Left forelimb (tissue), 1 donor: ENCODE measurements at places on chromosomes 11 and 22.

GRCh38 chr11:88689548-88690240 is 352.2 kb upstream of the CTSC start:
- no peak for DNase-seq

- no peak for DNase-seq
Observed at GRCh38 chr22:25746012-25746373, 4.0 kb downstream of the MYO18B start.

GRCh38 chr22:50595189-50595588 is 5.4 kb upstream of the MAPK8IP2 start:
- DNase-seq = no peak

GRCh38 chr11:8231979-8232378 is 31.7 kb downstream of the LMO1 start:
- DNase-seq = no peak

DNA sequence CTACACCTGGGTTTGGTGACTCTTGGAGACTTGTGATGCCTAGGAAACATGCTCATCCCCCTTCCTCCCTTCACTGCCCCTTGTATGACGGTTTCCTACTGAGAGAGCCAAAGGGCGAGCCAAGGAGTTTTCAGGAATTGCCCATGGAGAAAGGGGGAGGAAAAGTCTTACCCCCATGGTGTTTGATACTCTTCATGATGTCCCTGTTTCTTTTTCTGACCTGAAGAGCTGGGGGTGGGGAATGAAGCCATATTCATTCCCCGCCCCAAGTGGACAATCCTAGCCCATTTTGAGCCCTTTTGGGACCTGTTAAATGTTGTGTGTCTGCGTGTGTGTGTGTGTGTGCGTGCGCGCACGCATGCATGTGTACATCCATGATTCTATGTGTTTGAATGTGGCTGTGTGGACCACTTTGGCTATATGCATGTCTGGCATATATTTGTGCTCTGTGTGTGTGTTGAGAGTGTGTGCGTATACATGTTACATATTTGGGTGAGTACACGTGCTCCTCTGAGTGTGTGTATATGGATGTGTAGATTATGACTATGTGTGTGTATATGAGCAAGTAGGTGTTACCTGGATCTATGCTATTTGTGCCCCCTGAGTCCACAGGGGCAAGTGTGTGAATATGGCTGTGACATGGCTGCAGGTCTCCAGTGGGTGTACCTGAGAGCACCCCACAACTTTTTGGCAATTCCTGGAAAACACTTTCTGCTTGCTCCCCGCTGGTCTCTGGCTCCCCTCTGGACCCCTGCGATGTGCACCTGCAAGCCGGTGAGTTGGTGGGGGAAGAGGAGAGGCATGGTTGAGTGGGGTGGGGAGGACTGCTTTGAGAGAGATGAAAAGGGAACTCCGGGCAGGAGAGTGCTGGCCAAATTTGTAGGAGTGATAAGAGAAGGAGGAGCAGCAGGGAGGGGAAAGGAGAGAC is 24.6 kb downstream of the OTOG start:
- peak; percentile 22 for DNase-seq
